HepG2 (cell line): ENCODE measurements at places on chromosomes 3 and 15. TPM values are rescaled to one million over a fixed set of nuclear protein-coding genes. Genes with fewer than 3 reads are reported as not detected.

DNA sequence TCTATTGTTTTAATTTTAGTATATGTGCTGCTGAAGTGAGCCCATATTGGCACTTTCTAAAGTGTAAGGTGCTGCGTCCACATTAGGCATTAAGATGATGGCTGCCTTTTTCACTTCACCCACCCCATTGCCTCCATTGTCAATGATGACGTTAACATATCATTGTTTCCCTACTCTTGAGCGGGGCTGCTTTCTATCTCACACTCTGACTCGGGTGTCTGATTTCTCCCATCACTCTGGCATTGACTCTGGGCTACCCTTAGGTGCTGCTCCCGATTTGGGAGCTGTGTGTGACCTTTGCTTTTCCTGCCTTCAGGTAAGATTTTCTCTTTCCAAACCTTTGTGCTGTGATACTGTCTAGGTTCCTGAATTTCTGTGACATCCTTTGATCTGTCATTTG is 28.8 kb downstream of the CGNL1 start:
- no peaks in the 10 kb centered on the region; the same call in 2 of the 3 replicates for H3K36me3 ChIP-seq
- H3K4me1 ChIP-seq, result peaks cover 18% of the 10 kb centered on the region
- no peak overlapping the region for H3K27ac ChIP-seq
- DNase-seq, result no peak
- no peaks in the 10 kb centered on the region for H3K27me3 ChIP-seq

The CNTN3 gene
- total RNA-seq, result not detected in 2 replicates

DNA sequence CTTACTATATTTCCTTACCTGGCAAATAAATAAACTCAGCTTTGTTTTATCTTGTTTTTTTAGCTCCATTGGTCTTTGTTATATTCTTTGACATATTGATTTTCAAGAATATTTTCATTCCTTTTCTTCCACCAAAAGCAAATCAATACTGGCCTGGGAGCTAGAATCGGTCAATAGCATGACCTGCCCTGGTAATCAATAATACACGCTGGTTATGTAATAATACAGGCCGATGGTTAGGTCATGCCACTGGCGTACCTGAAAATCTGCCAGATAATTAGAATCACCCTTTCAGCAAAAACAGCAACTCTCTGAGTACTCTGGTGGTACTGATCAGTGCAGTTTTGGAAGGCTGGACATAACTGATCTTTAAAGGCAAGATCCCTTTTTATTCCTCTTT is 39.9 kb downstream of the PEAK1 start:
- no peaks in the 10 kb centered on the region for H3K27me3 ChIP-seq
- H3K36me3 ChIP-seq, result no peaks in the 10 kb centered on the region
- DNase-seq, result no peak
- H3K27ac ChIP-seq, result no peak overlapping the region
- H3K4me1 ChIP-seq, result no peaks in the 10 kb centered on the region

DNA sequence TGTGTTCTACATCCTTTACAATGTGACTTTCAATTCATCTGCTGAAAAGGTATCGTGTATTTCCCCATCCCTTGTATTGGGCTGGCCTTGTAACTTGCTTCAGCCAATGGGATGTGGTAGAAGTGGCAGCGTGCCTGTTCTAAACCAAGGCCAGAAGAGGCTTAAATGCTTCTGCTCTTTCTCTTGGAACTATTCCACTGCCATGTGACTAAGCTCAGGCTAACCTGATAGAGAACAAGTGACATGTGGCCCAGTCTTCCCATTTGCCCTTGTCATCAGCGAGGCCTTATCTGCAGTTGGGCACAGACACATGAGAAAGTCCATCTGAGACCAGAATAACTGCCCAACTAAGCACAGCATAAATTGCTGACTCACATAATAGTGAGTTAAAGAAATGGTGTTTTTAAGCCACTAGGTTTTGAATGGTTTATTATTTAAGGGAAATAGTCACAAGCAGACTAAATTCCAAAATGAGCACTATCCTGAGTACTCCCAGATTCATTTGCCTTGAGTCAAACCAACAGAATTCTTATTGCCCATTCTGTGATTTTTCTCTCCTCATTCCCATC is 230.2 kb downstream of the CPNE4 start:
- H3K4me1 ChIP-seq, result no peaks in the 10 kb centered on the region
- H3K4me3 ChIP-seq, result no peak overlapping the region
- no peak overlapping the region for H3K27ac ChIP-seq
